Omental fat pad (tissue), 4 donors: ENCODE measurements at places on chromosomes 4 and X.
A peak's percentile ranks its signal among the peaks of the same experiment; 100 is the strongest.

DNA sequence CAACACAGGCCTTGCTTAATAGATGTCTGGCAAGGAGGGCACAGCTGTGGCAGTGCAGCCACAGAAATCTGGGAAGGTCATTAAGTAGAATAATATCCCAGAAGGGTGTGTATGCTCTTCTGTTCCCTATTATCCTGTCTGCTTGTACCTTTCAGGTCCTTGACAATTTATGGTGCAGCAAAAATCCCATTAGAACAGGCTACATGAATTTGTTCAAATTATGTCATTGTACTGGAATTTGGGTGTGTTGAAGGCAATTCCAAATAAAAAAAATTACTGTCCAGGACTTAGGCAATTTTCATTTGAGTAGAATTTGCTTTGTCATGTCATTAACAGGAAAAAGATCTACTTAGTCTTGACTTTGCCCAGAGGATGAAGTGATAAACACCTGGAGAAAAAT lies 192.1 kb downstream of the IDS start:
- DNase-seq, result no peak

- no peak for DNase-seq
These were observed 34.0 kb upstream of the PRR32 start for GRCh38 chrX:126785539-126785938.

GRCh38 chrX:106716004-106716403 lies 10.5 kb upstream of the RNF128 start:
- DNase-seq, result no peak

GRCh38 chr4:72473434-72473900 lies 95.6 kb downstream of the ADAMTS3 start:
- DNase-seq, result no peak

DNA sequence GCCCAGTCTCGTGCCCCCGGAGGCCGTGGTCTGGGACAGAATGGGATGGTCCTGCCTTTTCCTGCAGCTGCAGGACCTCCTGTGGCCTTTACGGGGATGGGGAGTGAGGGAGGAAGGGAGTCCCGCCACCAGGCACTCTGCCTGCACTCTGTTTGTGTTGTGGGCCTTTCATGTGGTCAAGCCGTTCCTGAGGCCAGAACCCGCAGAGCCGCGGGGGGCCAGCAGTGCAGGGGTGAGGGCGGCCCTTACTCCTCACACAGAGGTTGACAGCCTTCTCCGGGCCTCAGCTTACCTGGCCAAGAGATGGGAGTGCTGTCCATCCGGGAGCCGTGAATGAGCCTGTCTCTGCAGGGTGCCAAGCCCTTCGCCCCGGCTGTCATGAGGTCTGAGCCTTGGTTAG lies 230.7 kb downstream of the AFAP1 start:
- DNase-seq, result no peak

DNA sequence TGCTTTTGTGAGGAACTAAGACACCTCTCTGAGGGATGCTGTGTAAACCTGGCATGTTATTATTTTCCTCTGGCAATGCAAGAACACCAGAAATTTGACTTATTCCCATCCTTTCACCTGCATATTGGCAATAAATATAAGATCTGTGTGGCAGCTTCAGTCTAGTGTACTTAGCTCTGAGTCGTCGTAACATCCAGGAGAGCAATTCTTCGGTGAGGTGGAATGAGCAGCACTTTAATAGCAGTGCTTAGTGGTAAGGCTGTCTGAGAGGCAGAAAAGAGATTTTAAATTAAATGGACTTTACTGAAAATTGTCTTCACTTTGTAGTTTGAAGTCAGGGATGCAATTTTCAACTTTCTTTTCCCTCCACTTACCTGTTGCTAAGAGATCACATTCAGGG lies 344.9 kb downstream of the PCDH7 start:
- DNase-seq, result no peak

- no peak for DNase-seq
These were observed 6.6 kb downstream of the FGFR3 start for GRCh38 chr4:1799387-1800375.

GRCh38 chr4:185322803-185323202 lies 72.9 kb downstream of the LRP2BP start:
- DNase-seq, result no peak

DNA sequence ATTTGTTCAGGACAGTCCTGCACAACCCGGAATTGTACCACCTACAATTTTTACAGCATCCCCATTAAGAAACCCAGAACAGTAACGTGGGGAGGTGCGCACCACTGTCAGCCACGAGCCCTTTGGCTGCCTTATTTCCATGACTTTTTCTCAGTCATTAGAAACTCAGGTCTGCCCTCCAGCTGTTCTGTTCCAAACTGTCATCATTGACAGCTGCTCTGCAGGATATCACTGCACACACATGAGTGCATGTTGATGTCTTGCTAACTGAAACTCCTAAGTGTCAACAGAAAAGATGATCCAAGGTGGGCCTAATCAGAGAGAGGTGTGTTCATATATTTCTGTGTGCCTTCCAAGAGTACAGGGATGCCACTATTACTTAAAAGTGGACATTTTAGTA lies 123.4 kb downstream of the PARM1 start:
- DNase-seq, result no peak

DNA sequence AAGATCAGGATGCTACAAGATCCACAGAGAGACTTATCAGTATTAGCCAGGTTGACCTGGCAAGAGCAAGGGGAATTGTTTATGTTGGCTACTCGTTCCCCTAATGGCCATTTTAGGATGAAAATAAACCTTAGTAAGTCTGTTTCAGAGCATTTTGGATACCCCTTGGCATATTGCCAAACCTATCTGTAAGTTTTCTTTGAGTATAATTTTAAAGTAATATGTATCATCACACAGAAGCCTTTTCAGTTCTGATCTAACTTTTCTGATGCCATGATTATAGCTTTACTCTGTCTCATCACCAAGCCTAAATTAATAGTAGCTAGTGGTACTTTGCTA lies 99.7 kb downstream of the TSPAN7 start:
- no peak for DNase-seq

- DNase-seq, result no peak
These were observed 642.6 kb upstream of the LCORL start for GRCh38 chr4:18664171-18664570.

GRCh38 chr4:95061220-95061619 lies 303.5 kb downstream of the BMPR1B start:
- DNase-seq, result no peak

- DNase-seq, result no peak
These were observed 202.5 kb downstream of the LDB2 start for GRCh38 chr4:16695896-16696295.

- DNase-seq, result peak; percentile 27
These were observed 341.5 kb downstream of the BCOR start for GRCh38 chrX:39756086-39756883.

GRCh38 chr4:143083756-143084472 lies 100.8 kb upstream of the USP38 start:
- no peak for DNase-seq

DNA sequence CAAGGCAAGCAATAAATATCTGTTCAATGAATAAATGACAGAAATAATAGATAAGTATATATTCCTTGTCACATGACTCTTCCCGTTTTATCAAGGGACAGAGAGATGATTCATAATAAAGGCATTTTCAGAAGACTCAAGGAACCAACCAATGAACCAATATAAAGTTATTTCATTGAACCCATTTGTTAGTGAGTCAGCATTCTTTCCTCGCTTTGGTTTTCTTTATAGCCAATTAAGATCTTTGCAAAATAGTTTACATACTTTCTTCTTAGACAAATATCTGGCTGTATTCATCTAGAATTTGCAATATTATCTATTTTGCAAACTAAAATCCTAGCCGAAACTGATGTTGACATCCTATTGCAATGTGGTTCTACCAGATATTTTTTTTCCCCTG lies 269.4 kb downstream of the IL15 start:
- no peak for DNase-seq

- no peak for DNase-seq
These were observed 262.7 kb downstream of the PDHA2 start for GRCh38 chr4:96102541-96103026.

GRCh38 chr4:128553686-128554515 lies 255.6 kb upstream of the JADE1 start:
- no peak for DNase-seq

DNA sequence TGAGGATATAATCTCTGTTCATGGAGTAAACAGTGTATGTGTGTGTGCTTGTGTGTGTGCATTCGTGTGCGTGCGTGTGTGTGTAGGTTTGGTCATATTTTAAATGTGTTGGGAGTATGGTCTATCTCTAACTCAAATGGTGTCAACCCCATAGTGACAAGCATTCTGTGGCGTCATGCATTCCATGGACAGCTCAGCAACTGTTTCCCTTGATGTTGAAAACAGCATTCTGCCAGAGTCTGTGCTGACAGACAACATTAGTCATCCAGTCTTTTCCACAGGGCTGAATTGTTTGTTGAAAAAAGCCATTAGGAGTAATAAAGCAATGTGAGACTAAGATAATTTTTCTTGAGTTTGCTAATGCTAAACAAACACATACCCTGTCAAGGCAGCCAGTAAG lies 706.6 kb downstream of the PCDH19 start:
- no peak for DNase-seq

DNA sequence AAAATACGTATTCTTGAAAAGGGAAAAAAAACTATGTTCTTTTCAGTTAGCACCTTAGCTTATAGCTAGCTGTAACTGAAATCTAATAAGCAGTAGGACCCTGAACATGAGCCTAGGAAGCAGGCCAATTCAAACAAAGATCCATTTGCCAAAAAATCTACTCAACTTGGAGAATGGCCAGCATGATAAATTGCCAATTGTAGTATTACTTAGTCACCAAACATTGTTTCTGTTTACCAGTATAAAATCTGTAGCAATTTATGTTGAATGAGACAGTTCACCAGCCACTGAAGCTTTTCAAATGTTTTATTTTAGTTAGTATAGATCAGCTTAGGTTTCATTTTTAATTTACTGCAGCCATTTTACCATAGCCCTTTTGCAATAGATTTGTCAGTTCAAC lies 323.6 kb upstream of the DIPK2B start:
- DNase-seq, result no peak

DNA sequence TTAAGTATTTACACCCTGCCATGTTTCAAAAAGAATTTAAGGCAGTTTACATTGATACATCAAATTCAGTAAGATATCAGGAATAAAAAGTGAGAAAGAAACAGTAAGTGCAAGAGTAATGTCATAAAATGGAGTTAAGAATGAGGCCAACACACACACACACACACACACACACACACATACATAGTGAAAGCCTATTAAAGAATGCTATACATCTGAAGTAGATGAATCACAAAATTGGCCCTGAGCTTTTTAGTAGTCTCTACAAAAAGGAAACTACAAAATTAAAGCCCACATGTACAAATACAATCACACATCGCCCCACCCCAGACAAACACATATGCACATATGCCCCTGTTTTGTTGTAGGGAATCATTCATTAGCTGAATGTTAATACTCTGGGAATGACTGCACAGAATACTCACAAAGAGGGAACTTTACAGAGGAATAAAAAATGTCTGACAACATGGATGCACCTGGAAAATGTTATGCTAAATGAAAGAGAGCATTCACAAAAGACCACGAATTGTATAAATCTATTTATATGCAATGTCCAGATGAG lies 428.8 kb downstream of the IL15 start:
- no peak for DNase-seq

- DNase-seq, result no peak
These were observed 201.1 kb downstream of the OPHN1 start for GRCh38 chrX:68232206-68232605.

- DNase-seq, result no peak
These were observed 211.4 kb downstream of the MID1IP1 start for GRCh38 chrX:39012621-39013111.

DNA sequence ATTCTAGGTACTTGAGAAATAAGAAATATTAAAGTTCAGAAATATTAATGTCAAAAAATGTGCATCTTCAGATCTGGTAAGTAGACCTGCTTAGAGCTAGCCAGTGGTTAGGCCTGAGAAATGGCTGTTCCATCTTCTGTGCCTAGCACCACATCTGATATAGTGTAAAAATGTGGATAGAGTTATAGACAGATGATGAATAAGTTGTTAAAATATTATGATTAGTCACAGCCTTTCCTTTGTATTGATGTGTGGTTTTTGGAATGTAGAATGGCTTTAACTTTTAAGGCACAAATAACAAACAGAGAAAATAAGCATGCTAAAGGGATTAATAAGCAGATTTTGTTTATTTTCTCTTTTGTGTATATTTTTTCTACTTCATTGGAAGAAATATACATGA lies 133.5 kb upstream of the NUDT6 start:
- no peak for DNase-seq

DNA sequence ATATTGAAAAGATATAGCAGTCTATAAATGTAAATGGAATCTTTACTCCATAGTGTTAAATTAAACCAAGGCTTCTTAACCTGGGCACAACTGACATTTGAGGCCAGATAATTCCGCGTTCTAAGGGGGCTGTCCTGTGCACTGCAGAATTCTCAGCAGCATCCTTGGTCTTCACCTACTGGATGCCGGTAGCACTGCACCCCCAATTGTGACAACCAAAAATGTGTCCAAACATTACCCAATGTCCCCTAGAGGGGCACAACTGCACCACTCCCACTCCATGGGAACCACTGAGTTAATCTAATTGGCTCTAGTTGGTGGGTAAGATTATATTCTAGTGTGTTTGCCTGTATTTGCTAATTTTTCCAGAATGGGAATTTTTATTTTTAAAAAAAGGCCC lies 16.6 kb downstream of the AP1S2 start:
- no peak for DNase-seq

- DNase-seq, result no peak
These were observed 13.0 kb upstream of the TMEM144 start for GRCh38 chr4:158197194-158197776.

DNA sequence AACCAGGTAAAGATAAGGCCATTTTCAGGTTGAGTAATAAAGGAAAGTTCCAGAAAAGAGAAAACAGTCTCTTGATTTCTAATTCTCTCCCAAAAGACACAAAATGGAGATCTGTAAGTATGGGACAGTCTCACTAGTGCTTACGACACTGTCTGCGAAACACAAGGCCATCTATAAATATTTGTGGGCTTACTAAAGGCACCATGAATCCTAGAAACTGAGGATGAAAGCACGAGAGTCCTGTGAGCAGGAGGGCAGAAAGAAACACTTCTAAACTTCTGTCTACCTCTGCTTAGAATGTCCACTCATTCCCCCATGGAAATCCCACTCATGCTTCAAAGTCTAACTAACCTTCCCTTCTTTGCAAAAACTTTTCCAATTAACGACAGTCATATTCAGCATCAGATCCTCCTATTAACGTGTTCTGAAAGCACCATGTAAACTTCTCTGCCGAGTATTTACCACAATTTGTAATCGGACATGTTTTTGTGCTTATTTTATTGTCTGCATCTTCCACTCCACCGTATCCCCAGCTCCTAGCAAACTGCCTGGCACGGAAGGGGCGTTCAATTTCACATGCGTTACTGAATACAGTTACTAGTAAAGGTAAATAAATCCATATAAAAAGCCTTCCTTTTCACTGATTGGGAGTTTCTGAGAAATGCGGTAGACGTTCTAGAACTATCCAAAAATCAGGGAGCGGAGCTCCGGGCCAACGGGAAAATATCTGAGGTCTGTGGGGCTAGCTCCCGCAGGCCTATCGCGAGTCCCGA lies 665 bp downstream of the PSMD10 start:
- DNase-seq, result no peak

DNA sequence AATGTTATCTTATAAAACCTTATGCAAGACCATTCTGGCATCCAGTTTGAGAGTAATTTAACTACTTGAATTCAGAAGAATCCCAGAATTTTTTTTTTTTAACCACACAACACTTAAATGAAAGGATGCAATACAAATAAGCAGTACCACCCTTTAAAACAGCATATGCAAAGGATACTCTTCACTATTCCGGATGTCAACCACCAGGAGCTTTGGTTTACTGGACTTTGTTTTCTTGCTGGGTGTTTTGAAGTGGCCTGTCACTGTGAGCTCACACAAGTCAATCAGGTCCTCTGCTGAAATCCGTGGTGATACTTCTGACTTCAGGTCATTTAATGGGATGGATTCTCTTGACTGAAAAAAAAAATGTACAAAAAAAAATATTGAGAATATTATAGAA lies 200.0 kb downstream of the TBCK start:
- DNase-seq, result no peak
